CD8-positive, alpha-beta T cell (primary cell): ENCODE measurements at places on chromosomes 5 and 9.

- DNase-seq: peak; percentile 36
Measured at GRCh38 chr9:21381448-21382339, 3.5 kb downstream of the IFNA2 start.

DNA sequence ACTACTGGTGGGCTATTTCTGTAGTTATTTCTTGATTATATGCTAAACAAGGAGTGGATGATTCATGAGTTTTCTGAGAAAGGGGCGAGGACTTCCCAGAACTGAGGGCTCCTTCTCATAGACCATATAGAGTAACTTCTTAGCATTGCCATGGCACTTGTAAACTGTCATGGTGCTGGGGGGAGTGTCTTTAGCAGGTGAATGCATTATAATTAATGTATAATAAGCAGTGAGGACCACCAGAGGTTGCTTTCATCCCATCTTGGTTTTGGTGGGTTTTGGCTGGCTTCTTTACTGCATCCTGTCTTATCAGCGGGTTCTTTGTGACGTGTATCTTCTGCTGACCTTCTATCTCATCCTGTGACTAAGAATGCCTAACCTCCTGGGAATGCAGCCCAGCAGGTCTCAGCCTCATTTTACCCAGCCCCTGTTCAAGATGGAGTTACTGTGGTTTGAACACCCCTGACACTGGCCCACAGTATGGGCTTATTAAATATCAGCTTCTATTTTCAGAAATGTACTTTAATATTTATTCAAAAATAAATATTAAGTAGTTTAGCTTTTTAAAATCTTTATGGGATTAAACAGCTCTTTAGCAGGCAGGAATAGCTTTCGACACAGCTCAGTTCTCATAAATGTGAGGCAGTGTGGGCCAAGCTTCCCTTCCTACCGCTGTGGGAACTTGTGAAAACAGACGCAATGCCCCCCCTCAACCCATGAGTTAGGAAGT is 44.4 kb downstream of the GALNT12 start:
- no peak for DNase-seq

GRCh38 chr9:37010180-37010579 is 23.9 kb downstream of the PAX5 start:
- no peak for DNase-seq

GRCh38 chr9:80175286-80176150 is 603.8 kb downstream of the TLE4 start:
- DNase-seq: peak; percentile 18

GRCh38 chr5:88675708-88676636 is 207.0 kb downstream of the MEF2C start:
- peak; percentile 57 for DNase-seq

GRCh38 chr5:91311697-91312501 is 71.2 kb downstream of the ARRDC3 start:
- peak; percentile 60 for DNase-seq

DNA sequence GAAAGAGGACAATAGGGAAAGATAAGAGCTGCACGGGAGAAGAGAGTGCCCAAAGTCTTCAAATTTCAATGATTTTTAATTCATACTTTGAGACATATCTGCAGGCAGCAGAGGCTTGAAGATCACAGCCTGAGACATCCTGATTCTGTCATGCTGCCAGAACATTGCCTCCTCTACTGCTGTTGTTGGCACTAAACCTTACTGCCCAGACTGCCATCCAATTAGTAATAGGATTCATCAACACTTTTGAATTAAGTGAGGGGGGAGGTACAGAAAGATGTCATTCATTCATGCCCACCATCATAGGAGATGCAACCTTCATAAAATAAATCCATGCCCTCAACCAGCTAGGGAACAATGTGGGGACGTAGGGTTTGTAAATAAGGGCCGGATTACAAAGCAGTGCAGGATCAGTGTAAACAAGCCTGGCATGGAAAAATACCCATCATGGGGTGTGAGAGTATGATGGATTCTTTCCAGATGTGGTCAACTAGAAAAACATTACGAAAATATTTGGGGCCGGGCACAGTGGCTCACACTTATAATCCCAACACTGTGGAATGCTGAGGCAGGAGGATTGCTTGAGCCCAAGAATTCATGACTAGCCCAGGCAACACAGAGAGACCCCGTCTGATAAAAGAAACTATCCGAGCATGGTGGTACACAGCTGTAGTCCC is 122.1 kb upstream of the DAPK1 start:
- no peak for DNase-seq

GRCh38 chr5:173488144-173488543 is 128.3 kb downstream of the BOD1 start:
- no peak for DNase-seq

DNA sequence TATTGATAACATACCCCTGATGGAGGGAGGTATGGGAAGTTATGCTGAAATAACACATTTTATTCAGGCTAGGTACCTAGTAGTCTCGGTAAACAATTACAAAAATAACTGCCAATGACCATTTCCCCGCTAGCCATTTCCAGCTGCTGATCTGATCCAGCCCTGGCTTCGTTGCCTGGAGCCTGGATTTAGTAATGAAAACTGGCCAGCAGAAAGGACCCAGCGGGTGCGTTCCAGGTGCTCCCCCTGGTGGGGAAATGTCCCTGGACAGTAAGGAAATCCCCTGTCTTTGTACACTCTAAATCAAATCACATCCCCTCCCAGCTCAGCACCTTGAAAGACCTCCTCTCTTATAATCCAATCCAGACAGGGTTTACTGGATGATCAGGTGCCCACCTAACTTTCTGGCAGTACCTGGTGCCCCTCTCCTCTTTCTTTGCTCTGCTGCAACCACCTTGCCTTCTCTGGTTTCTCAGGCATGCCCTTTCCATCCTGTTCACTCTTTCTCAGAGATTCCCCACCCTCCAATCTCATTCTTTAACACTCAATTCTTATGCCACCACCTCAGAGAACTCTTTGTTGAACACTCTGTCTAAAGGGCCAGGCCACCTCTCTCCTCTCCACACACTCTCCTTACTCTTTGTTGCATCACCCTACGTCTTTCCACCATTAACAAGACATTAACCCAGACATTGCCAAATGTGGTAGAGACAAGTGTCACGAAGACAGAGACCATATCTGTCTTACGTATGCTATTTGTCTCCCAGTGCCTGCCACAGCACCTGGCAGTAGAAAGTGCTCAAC is 50.1 kb upstream of the SMAD5 start:
- DNase-seq: peak; percentile 16

DNA sequence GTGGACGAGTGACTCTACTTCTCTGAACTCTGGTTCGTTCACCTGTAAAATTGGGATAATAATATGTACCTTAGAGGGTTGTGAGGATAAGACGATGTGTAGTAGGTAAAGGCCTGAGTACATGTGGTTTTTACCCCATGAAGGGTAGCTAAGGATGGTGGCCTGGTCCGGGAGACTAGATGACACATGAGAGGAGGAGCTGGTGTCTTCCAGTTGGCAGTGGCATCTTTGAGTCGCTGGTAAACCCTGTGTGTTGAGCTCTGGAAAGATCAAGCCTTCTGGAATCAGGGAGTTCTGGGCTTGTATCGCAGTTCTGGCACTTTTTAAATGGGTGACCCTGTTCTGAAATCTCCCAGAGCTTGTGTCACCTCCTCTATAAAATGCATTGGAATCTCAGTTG is 166.4 kb upstream of the ZNF618 start:
- no peak for DNase-seq

- DNase-seq: no peak
Measured at GRCh38 chr5:14036514-14036913, 92.0 kb upstream of the DNAH5 start.

DNA sequence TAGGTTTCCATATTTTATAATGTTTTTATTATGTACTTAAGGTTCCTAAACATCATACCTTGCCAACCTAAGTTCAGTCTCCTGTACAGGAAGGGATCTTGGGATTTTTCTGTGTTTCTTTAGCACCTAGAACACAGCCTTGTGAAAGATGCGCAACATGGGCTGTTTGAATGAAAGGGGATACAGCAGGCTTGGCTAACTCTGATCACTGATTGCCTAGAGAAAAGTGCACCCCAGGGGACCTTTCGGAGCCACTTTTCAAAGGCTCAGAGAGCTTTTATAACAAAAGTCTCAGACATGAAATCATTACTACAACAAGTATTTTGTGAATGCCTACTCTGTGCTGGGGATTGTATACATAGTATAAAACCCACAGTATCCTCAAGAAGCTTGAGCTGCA is 261.6 kb downstream of the BNC2 start:
- DNase-seq: no peak

DNA sequence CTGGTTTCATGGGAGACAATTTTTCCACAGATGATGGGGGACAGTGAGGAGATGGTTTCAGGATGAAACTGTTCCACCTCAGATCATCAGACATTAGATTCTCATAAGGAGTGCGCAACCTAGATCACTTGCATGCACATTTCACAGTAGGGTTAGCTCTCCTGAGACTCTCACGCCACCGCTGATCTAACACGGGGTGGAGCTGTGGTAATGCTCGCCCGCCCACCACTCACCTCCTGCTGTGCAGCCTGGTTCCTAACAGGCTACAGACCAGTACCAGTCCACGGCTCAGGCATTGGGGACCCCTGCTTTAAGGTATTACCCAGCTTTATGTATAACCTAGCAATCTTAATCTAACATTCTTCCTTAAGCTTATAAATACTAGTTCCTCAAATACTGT is 35.6 kb downstream of the TTC39B start:
- DNase-seq: peak; percentile 48
